ENCODE measurements at places on chromosomes 4 and X.

GRCh38 chrX:53481816-53482465, 47.8 kb upstream of the HSD17B10 start:
- no peak for DNase-seq

GRCh38 chr4:42489095-42489494, 91.8 kb downstream of the SHISA3 start:
- no peak for DNase-seq

GRCh38 chr4:66794390-66795034, 750.8 kb downstream of the CENPC start:
- no peak for DNase-seq

DNA sequence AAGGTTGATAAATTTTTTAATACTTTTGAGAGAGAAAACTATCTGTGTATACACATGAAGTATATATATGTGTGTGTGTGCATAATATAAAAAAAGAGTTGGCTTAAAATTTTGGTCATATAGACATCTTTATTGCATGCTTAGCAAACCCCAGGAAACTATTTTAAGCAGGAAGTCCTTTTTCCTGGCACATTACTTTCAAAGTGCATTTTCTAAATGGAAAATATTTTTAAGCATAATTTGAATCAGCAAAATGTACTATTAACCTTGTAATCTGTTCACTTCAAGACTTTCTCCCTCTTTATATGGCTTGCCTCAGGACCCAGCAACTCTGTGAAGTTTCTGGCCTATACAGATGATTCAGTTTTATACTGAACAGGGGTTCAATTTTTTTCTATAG, 106.3 kb downstream of the CDS1 start:
- no peak for DNase-seq
